ENCODE measurements at places on chromosomes 2 and 18.

DNA sequence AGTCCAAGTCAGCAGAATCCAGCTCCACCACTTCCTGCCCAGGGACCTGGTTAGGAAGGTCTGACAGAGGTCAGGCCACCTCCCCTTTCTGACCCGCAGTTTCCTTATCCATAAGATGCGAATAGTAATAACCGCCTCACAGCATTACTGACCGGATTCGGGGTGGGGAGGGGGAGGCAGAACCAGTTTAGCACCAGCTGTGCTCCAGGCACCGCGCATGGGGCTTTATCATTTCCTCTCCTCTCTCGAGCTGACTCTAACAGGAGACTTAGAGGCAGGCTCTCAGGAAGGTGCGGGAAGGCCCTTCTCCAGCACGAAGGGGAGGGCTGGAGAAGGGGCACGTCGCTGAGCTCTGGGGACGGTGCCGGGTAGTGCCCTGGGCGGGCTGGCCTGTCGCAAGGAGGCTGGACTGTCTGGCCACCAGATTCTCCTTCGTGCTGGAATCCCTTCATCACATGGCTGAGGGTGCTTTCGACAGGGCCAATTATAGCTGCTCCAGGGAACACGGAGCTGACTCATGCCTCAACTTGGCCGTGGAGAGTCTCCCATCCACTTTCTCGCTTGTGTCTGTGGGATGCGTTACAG, 5.7 kb downstream of the EHD3 start:
- DNase-seq, result no peak

DNA sequence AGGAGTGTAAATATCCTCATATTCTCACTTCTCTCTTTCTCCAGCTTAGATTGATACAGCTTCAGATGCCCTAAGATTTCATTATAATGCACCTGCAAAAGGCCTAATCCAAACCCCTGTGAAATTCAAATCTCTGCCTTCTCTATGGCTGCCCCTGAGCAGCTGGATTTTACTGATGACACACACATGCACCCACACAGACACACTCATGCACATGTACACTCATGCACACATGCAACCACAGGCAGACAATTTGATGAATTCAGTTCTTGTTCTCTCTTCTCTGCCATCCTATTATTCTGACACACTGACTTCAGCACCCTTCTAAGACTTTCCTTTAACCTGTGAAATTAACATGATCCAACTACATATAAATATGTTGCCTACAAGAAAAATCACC, 563.2 kb downstream of the RNF144A start:
- no peak for DNase-seq

DNA sequence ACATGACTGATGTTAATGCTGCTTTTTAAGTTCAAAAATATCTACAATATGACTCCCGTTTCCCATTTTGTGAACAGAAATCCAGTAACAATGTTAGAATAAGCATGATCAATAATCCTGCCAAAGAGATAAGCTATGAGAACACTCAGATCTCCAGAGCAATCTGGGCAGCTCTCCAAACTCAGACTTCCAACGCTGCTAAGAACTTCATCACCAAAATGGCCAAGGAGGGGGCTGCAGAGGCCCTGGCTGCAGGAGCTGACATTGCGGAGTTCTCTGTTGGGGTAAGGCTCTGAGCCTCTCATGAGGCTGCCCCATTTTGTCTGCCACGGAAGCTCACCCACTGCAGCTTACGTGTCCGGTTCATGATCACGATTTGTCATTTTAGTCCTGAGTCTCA, 68.4 kb downstream of the UGGT1 start:
- DNase-seq, result no peak

DNA sequence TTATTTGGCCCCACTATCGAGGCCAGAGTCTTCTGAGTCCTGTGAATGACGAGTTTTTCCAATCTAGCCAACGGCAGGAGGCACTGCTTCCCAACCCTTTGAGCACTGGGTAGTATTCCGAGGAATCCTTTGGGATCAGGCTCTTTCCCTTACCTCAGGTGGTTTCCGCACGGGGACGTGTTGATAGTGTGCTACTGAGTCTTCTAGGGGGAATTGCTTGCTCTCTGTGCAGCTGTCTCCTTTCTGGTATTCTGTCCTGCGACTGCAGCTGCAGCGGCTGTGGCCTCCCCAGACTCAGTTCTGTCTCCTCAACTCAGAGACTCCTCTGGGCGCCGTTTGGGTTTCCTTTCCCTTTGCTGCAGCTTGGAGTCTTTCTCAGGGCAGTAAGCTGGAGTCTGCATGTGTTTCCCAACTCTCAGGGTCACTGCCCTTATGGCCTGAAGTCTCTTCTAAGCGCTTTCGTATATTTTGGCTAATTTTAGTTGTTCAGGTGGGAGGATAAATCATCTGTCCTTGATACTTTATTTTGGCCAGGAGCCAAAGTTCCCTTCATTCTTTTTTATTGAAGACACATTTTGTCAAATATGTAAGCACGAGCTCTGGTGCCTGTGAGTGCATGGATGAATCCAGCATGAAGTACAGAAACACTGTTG, 118.4 kb downstream of the MAP4K4 start:
- no peak for DNase-seq

DNA sequence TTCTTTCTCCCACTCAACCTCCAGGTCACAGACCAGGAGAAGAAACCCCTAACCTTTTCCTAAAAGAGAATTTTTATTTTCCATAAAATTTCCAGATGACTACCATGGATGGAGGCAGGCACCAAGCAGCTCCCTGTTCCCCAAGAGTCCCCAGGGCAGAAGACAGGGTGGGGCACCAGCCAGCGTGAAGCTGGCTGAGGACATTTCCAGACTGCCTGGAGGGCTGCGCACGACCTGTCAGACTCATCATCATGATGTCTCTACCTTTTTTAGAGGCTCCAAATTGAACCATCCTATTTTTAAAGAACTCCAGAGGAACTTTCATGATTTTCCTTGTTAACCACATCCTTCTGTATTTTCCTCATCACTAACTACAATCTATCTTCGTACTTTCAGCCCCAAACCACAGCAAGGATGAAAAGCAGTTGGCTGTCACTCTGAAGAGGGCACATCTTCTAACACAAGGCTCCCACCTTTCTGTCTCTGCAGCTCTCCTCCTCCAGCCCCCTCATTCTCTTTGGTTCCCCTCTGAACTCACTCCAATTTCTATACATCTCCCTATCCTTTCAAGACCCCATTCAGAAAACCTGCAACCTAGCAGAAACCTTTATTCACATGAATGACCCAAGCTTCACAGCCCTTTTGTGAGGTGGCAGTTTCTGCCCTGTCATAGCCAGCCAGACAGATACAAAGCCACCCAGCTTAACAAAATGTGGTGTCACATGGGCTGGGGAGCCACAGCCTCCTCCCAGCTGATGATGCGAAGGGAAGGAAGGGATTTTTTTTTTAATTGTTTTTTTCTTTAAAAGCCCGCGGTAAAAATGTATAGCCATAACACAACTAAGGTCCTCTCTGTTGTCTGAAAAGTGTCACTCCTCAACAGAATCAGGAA, 11.1 kb downstream of the AMMECR1L start:
- no peak for DNase-seq

DNA sequence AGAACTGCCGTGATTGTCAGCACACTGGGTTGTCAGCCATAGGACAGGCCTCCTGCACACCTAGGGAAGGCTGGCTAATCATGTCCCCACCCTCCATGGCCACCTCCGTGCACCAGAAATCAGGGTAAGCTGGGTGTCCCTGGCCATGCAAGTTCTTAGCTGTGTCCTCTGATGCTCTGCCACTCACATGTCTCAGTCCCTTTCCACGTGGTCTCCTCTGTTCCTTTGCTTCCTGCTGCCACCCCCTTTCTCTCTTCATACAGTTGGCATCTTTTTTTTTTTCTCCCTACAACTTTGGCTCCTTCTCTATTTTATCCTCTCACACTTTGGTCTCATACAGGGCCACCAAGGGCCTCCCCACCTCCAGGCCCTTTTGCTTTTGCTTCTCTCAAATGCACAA, 153.7 kb downstream of the TPGS2 start:
- DNase-seq, result no peak

DNA sequence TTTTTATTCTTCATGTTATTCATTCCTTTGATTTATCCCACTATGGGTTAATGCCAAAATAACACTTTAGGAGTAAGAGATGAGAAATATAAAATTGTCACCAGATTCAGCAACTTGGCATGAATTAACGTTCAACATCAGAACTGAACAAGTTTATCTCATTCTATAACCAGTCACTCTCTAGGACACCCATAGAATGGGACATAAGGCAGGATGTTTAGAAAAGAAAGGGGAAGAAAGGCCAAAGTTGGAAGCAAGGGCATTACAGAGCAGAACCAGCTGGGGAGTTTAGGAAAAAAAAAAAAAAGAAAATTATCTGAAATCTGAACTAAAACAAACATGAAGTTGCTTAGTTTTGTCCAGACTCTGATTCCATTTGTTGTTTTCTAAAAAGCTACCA, 211.0 kb downstream of the PMAIP1 start:
- no peak for DNase-seq

DNA sequence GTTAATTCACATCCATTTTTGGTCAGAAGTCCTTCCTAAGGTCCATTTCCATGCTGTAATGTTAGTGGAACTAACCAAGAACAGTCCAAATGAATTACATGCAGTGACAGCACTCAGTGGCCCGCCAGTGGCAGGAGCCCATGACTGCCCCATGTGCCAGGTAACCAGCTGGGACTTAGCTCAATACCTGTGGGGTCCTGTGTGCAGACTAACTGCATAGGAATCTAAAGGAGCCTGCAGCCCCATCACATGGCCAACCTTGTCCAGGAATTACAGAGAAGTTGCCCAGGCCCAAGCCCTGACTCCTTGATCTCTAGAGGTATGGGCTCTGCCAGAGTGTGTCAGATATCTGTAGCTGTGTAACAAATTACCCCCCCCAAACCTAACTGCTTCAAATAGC, 35.4 kb upstream of the GPR17 start:
- DNase-seq, result no peak

- DNase-seq, result no peak
Observed at GRCh38 chr18:73462092-73462491, 594.3 kb upstream of the NETO1 start.

GRCh38 chr2:172168917-172169346, 66.2 kb upstream of the DLX2 start:
- DNase-seq, result no peak

GRCh38 chr18:57131101-57131500, 15.8 kb upstream of the BOD1L2 start:
- no peak for DNase-seq

DNA sequence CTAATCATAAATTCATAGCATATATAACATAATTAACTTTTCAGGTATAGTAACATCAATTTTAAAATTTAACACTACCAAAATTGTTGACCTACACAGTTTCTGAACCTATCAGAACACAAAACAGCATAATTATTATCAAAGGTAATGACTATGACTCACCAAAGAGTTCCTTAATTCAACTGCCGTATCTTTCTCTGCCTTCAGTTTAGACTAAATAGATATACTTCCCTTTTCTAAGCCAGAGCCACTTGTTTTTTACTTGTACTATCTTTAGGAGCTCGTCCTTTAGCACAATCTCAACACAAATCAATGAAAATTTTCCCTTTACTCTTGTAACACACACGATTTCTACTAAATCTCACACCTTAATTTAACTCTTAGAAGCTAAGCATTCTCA, 54.4 kb downstream of the CCDC88A start:
- no peak for DNase-seq

DNA sequence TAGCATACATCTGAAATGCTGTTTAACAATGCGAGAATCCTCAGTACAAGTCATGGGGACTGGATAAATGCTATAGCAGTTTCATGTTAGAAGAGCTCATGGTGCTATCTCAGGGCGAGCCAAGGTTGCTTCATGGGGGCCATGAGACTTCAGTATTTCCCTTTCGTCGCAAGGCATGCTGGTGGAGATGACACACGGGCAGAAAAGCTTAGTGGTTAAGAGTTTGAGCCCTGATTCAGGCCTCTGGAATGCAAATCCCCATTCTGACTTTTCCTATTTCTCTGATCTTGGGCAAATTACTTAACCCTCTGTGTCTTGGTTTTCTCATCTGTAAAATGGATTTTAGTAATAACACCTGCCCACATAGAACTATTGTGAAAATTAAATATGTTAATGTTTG, 57.4 kb upstream of the EPHA4 start:
- DNase-seq, result no peak

DNA sequence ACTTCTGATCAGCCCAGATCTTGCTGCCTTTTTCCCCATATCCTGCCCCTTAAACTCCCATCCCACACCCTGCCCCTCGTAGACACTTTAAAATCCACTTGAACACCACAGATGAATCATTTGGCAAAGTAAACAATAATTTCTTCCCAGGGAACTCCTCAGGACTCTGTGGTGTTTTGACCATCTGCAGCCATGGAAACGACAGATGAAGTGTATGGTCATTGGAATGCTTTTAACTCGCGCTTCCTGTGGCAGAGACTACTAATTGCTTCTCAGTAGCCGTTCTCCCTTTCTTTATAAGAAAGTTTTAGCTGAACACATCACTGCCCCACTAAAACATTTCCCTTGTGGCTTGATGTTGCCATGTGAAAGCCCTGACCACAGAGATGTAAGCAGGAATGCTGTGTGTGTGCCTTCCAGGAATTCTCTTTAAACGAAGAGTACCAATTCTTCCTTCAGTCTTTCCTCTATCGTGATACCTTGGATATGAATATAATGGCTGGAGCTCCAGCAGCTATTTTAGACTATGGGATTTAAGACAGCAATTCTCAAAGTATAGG, 92.7 kb upstream of the PARD3B start:
- DNase-seq, result no peak

GRCh38 chr2:128249555-128249954, 69.1 kb downstream of the HS6ST1 start:
- no peak for DNase-seq

DNA sequence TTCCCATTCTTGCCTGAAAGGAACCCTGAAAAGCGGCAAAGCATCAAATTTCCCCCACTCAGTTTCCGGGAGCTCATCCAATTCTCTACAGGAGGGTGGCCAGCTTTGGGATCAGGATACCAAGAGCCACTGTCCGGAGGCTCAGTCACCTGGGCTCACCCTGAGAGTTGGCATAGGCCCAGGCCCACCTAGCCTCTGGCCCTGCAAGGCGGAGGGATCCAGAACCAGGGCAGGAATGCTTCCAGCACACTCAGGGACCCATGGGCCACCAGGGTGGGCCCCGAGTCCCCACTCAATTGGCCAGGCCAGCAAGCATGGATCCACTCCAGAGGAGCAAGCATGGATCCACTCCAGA, 432.9 kb upstream of the MYT1L start:
- DNase-seq, result no peak

GRCh38 chr2:102486941-102487702, 14.1 kb downstream of the SLC9A4 start:
- DNase-seq, result no peak

DNA sequence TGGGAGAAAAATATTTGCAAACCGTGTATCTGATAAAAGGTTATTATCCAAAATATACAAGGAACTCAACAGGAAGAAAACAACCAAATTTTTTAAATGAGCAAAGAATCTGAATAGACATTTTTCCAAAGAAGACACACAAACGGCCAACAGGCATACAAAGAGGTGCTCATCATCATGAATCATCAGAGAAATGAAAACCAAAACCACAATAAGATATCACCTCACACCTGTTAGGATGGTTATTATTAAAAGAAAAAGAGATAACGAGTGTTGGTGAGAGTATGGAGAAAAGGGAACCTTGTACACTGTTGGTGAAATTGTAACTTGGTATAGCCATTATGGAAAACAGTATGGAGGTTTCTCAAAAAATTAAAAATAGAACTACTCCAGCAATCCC, 463.3 kb downstream of the IRS1 start:
- no peak for DNase-seq

GRCh38 chr2:150174971-150175421, 312.5 kb downstream of the RND3 start:
- no peak for DNase-seq

- DNase-seq, result no peak
Observed at GRCh38 chr2:84899304-84900204, 5.9 kb upstream of the TMSB10 start.

- DNase-seq, result peak; percentile 23
Observed at GRCh38 chr2:157899125-157899839, 23.2 kb upstream of the ACVR1 start.

Measured in activated naive CD4-positive, alpha-beta T cell treated with anti-CD3 and anti-CD28 coated beads, Interleukin-2, amount 50 U/mL, for 16 hours (primary cell).